Dermis blood vessel endothelial cell (primary cell): ENCODE measurements at places on chromosomes 1 and 21. TPM values are rescaled to one million over a fixed set of nuclear protein-coding genes. Genes with fewer than 3 reads are reported as not detected.
A peak's percentile ranks its signal among the peaks of the same experiment; 100 is the strongest.

Gene CA6
- not detected in 2 replicates for total RNA-seq

Gene CNTN2
- not detected in 2 replicates for total RNA-seq

Gene PLA2G2A
- not detected in 2 replicates for total RNA-seq

Gene BROX
- 46.6 and 63.0 TPM in 2 replicates for total RNA-seq

Gene HIVEP3
- 0.85 and 0.93 TPM in 2 replicates for total RNA-seq

GRCh38 chr1:224565186-224565585 lies 50.9 kb upstream of the CNIH3 start:
- DNase-seq, result peak; percentile 64

- no peak for DNase-seq
These were observed 15.8 kb downstream of the RCC1 start for GRCh38 chr1:28521502-28522164.

DNA sequence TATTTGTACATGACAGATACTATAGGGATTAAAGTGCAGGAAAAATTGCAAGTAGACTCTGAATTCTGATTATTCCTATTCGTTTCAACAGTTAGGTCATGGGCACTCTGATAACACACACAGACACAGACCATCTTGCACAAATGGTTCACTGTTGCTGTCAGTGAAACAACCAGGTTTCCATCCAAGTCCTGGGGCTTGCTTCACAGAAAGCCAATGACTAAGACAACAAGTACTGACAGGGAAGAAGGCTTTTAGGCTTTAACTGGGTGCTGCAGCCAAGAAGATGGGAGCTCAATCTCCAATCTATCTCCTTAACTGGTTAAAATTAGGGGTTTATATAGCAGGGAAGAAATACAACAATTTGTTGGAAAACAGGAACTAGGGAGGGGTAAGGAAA lies 57.6 kb downstream of the RIMS3 start:
- DNase-seq, result no peak

- no peak for DNase-seq
These were observed 27.7 kb upstream of the C8B start for GRCh38 chr1:56993475-56993874.

- no peak for DNase-seq
These were observed 39.5 kb downstream of the ERI3 start for GRCh38 chr1:44315521-44315920.

DNA sequence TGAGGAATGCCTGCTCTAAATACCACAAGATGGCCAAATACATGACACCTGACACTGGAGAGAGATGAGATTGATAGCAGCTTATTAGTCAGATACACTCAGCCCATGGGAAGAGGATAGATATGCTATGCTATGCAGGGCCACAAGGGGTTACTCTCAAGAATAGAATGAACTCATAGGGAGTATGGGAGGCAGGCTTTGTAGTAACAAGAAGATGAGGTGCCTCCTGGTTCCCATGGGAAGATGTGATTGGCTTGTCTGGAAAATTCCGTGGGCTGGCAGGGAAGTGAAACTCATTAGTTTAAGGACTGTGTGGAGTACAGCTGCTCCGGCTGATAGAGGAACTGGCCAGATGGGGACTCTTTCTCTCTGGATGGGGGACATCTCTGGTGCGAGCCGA lies 16.5 kb downstream of the CCDC30 start:
- peak; percentile 15 for DNase-seq

DNA sequence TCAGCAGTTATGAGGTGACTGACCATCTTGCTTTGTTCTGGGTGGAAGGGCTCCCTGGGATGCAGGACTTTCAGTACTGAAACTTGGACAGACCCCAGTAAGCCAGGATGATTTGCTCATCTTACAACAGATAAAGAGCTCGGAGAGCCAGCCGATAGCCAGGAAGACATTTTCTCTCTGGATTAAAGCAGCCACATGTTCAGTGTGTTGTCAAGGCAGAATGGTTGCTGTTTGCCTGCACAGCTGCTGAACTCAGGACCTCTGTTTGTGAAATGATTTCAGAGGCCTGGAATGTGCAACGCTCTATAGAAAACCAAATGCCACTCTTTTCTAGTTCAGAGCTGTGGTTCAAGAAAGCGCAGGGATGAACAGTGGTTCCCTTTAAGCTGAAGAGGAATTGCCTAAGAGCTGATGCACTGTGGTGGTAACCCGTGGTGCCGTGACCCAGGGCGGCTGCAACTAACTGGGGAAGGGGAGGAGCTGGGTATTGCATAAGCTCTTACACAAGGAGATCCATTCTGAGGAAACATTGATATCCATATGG lies 40.7 kb downstream of the CASQ2 start:
- no peak for DNase-seq

GRCh38 chr1:117564227-117565075 lies 41.4 kb upstream of the TENT5C start:
- DNase-seq, result no peak
